ENCODE measurements at places on chromosomes 7 and 10.

GRCh38 chr10:82150123-82150900 lies 275.3 kb downstream of the NRG3 start:
- no peak for DNase-seq

DNA sequence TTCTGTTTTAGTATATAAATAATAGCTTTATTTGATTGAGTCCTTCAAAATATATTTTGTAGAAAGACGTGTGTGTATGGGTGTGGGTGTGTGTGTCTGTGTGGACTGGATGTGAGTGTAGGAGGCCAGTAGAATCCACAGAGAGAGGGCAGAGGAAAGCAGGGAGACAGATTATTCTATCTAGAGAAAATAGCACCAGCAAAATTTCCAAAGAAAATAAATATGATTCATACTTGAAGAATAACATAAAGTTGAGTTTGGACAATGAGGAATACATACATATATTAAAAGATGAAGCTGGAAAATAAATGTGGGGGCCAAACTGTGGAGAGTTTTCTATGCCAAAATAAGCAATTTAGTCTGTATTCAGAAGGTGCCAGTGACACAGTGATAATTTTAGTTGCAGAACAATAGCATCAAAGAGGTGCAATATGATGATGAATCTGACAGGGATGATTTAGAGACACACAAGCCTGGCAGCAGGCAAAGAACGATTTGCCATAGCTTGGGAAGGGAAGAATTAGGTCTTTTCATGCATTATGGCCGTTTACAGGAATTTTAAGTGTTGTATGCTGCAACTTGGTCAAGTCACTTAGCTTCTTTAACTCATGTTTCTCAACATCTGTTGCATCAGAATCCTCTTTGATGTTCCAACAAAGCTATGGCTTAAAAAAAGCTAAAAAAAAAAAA lies 121.3 kb downstream of the SEMA3A start:
- DNase-seq, result no peak

DNA sequence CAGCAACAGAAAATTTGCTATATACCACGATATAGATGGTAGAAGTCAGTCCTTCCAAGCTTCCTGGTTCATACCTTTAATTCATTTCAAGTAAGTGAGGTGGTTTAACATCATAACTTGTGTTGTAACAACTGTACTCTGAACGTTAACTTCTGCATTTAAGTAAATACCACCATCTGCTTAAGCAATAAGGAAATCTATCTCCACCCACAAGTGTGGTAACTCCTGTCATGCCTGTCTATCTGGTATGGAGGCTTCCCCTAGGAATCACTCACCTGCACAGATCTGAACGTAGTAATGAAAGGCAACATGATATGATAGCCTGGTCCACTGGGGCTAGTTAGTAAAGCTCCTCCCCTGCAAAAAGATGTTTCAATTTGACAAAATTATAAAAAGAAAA lies 2.3 kb downstream of the ERLIN1 start:
- DNase-seq, result no peak

- no peak for DNase-seq
Observed at GRCh38 chr10:102227050-102227449, 951 bp downstream of the ELOVL3 start.

DNA sequence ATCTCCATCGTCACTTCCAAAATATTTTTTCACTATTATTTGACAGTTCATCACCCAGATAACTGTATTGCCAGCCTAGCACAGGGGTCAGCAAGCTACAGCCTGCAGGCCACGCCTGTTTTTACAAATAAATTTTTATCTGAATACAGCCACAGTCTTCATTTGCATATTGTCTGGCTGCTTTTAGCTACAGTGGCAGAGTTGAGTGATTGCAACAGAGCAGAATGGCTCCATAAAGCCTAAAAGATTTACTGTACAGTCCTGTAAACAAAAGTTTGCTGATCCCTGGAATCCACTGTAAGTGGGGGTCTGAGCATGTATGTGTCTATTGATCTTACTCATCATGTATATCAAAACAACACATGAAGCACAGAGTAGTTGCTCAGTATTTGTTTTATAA lies 45.9 kb upstream of the GNAI1 start:
- no peak for DNase-seq

DNA sequence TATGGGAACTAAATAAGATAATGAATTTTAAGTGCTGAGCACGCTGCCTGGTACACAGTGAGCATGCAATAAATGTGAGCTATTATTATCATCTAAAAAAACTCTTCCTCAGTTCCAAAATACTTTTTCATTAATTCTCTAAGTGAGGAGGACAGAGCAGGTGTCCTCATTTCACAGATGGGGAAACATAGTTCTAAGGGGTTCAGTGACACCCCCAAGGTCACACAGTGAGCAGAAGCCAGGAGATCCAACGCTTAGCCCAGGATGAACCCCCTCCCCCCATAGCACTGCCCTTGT lies 6.8 kb upstream of the RRP12 start:
- DNase-seq, result no peak

GRCh38 chr10:97849687-97850402 lies at the start of gene GOLGA7B:
Gene GOLGA7B (plus strand): TSS chr10:97849843. CDS start chr10:97850304, 461 bp downstream.
- DNase-seq, result no peak

DNA sequence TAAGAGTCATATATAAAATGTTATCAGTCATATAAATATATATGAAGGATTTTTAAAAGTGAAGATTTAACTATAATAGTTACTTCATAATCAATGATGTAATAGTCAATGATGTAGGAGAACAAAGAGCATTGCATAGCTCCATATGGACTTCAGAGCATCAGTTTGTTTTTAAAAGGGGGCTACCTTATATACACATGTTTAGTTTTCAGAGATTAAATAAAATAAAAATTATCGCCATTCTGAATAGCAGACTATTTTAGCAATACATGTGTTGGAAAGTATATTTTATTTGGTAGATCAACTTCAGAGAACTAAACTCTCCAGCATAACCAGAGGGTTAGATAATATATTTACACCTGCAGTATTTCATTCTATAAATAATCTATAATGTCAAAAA lies 29.1 kb upstream of the EPC1 start:
- no peak for DNase-seq

DNA sequence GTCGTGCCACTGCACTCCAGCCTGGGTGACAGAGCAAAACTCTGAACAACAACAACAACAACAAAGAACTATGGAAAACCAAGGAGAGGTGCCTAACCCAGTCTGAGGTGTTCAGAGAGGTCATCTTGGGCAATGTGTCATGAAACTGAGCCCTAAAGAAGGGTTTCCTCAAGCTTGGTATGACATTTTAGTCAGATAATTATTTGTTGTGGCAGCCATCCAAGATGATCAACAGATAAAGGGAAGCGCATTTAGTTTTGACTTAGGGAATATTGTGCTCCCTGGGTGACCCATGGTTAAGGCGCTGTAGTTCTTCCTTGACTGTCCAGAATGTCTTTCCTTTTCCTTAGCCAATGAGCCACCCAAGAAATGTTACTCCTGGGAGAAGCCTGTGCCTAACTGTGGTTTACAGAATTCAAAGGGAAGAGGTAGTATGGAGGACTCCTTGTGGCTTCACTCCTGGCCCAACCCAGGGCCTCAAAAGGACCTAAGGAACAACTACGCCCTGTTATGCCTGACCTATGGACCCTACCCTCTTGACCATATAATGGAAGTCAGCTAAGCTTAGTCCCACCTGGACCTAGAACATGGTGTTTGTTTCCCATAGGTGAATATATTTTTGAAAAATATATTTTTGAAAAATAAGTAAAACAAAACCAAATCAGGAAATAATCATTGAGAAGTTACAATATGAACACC lies 42.4 kb downstream of the TPST1 start:
- DNase-seq, result no peak

DNA sequence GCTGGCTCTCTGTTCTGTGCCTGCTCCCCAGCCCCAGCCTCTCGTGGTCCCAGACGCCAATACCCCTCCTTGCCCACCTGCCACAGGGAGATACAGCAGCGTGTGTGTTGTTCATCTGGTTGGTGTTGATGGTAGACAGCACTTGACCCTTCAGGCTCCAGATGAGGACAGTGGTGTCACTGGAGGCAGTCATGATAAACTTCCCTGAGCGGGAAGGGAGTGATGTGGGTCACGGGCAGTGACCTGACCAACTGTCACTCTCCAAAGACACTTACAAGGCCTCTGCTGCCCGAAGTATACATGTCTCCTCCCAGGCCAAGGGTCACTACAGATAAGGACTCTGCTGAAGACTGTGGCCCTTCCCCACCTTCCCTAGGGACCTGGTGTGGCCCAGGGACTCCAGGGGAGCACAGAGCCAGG lies 5.6 kb downstream of the TBL2 start:
- no peak for DNase-seq

- no peak for DNase-seq
Observed at GRCh38 chr7:106421181-106421762, 136.5 kb upstream of the NAMPT start.

DNA sequence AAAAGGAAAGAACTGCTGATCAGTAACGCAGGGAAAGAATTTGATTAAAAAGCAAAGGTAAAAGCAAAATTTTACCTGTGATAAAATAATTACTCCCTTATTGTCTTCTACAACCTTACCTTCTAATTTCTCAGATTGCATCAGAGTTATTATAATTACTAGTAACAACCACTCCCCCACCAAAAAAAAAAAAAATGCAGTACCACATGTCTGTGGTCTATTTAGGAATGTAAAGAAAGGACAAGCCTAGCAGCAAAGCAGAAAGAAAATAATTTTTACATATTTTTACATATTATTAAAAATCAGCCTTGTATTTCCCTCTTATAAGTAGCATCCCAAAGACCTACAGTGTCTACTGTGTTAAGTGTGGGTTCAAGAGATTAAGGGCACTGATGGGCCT lies 430.4 kb downstream of the TFEC start:
- no peak for DNase-seq

DNA sequence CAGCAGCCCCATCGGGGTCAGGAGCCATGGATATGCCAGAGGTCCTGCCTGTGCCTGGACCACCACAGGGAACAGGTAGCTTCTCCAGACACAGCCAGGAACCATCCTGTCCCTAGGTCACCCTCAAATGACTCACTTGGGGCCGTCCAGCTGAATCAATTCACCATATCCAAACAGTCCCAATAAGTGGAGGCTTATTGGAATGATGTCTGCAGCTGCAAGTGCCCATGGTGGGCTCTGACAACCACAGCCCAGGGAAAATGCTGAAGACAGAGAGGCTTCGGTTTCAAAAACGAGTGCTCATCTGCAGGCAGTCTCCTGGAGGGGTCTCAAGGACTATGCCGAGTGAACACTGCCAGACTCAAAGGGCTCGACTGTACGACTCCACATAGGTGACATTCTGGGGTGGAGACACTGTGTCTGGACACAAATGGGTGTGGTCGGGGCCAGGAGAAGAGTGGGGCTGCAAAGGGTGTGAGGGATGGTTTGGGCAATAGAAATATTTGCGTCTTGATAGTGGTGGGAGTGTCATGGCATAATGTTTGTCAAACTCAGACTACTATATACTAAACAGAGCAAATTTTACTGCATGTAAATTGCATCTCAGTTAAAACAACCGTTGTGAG lies 204.8 kb downstream of the TNS3 start:
- no peak for DNase-seq

DNA sequence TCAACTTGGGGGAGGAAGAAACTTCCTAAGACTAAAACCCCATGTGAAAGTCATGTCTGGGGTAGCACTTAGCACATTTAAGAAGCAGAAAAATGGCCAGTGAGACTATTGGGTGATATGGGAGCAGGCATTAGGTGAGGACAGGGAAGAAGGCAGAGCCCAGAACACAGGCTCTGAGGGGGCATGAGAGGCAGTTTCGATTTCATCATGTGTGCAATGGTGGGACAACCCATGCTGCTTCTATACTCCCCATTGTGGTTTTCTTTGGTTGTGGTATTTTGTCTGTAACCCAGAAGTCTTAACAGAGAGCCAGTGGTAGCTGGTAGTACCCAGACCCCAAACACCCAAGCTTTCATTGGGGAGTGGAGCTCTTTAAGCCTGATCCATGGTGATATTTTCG lies 752.0 kb downstream of the GRID1 start:
- no peak for DNase-seq

DNA sequence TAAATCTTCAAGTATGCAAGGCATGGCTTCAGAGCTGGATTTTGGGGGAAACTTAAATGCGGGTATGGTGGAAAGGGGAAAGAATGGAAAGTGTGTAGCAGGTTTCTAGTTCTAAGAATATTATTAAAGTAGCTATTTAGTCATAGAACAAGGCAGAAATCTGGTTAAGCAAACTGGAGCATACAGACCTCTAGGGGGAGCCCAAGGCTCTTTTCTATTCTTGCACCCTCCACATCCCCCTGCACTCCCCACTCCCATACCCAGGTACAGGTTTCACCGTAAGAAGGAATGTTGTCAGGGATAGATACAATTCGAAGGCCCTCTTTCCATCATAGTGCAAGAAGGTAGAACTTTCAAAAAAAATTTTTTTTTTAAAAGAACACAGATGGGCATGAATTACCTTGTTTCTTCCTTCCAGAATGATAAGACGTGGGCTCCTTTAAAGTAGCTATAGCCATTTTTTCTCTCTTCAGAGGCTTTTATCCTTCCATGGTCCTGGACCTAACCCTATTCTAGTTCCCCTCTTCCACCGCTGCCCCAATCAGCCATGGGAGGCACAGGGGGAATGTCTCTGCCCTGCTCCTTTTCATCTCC lies 41.5 kb upstream of the SMIM30 start:
- DNase-seq, result no peak

- DNase-seq, result no peak
Observed at GRCh38 chr7:67518580-67518979, 521.9 kb downstream of the TYW1 start.

DNA sequence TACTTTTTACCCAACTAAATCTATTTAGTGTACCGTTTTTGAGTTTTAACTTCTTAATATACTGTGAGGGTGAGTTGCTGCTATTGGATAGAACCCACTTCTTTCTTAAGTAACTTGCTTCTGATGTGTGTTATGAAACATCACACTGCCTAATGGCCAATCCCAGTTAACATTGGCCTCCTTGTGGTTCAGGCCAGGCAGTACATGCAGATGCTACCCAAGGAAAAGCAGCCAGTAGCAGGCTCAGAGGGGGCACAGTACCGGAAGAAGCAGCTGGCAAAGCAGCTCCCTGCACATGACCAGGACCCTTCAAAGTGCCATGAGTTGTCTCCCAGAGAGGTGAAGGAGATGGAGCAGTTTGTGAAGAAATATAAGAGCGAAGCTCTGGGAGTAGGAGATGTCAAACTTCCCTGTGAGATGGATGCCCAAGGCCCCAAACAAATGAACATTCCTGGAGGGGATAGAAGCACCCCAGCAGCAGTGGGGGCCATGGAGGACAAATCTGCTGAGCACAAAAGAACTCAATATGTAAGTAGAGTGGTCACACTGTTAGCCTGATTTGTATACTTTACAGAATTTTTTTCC lies 39.7 kb downstream of the TES start:
- DNase-seq, result no peak
